Stimulated activated CD4-positive, alpha-beta T cell treated with anti-CD3 and anti-CD28 coated beads, Interleukin-15, amount 100 ng/mL, for 1 hour (primary cell): ENCODE measurements at places on chromosomes 3 and 15.

GRCh38 chr3:169165196-169166158 lies 498.0 kb downstream of the MECOM start:
- no peak for DNase-seq

DNA sequence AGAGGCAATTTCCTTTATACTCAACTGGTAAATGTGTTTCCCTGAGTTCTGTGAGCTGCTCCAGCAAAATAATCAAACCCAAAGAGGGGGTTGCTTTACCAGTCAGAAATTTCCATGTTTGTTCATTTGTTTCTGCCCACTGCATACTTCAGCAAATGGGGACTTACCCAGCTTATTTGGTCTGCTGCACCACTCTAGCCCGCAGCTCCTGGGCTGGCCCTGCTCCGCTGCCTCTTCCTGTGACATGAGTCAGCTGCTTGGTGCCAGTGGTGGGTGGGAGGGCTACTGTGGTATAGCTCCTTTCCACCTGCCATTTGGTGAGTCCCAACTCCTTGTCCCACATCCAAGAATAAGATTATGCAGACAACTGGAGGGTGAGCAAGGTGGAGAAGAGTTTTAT lies 644.2 kb downstream of the MCTP2 start:
- DNase-seq: no peak

DNA sequence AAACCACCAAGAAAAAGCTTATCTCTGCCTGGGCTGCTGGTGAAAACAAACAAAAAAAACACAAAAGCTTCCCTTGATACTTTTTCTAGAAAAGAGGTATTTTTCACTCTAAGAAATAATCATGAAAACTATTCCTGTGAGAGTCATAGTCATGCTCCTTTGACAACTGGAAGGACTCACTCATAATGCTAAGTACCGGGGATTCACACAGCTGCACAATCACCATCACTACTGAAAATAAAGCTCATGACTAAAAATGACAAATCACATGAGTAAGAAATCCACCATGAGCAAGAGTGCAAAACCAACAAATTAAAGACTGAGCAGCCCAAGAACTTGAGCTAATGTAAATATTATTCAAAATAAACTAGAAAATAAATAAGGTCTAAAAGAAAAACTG lies 10.6 kb upstream of the POU1F1 start:
- no peak for DNase-seq

- peak; percentile 25 for DNase-seq
These were observed at the start of gene PDE8A for GRCh38 chr15:84981711-84982300. TSS of gene PDE8A (plus strand) at chr15:84981856. CDS start at chr15:84982163, 307 bp downstream.

DNA sequence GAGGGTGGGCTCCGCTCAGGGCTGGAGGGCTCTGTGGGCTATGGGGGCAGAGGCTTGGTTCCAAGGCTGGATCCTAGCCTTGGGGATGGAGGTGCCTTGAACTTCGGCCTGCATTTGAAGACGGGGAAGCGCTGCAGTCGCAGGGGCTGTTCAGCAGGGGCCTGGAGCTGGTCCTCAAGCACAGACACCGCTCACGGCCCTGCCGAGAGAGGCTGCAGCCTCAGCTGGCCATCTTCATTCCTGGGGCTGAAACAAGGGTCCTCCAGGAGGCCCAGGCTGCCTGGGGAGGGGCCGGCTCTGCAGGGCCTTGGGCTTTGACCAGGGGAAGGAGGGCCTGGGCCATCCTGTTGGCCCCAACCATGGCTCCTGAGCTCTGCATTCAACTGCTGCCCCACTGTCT lies 25.6 kb upstream of the PLXND1 start:
- no peak for DNase-seq

DNA sequence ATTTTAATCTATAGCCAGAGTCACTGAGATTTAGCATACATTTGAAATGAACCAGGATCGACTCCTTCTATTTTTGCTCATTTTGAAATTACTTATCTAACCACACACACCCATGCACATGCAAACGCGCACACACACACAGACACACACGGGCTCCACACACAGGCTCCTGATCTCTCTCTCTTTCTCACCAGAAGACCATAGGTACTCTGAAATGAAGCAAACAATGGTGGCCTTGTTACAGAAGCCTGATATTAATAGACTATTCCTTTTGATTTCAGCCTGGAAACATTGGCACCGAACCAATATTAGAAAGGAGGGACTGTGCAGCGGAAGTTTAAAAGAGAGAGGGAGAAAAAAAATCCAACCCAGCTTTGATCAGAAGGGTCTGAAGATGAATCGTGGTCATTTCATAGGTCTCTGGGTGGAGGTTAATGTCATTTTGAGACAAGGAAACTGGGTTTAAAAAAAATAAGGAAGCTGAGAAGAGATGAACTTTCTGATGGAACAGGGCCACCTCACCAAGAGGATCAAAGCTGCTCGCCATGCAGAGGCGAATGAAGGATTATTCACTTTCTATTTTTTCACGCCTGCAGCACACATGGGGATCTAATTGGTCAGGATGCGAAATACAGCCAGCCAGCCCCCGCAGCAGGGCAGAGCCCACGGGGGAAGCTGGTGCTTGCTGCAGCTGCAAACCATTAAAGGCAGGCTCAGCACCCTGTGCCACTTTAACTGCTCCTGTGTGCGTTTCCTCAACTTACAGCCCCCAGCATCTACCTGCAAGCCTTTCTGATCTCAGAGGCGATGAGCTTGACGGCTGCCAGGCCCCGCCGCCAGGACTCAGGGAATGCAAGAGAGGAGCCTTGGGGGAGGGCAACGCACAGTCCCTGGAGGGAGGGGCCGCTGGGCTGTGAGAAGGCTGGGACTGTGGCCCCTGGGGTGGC lies 88.8 kb downstream of the HES1 start:
- DNase-seq: no peak

- no peak for DNase-seq
These were observed 898.8 kb downstream of the NTRK3 start for GRCh38 chr15:87357637-87358313.

- DNase-seq: no peak
These were observed 21.9 kb downstream of the OXNAD1 start for GRCh38 chr3:16286751-16287543.

DNA sequence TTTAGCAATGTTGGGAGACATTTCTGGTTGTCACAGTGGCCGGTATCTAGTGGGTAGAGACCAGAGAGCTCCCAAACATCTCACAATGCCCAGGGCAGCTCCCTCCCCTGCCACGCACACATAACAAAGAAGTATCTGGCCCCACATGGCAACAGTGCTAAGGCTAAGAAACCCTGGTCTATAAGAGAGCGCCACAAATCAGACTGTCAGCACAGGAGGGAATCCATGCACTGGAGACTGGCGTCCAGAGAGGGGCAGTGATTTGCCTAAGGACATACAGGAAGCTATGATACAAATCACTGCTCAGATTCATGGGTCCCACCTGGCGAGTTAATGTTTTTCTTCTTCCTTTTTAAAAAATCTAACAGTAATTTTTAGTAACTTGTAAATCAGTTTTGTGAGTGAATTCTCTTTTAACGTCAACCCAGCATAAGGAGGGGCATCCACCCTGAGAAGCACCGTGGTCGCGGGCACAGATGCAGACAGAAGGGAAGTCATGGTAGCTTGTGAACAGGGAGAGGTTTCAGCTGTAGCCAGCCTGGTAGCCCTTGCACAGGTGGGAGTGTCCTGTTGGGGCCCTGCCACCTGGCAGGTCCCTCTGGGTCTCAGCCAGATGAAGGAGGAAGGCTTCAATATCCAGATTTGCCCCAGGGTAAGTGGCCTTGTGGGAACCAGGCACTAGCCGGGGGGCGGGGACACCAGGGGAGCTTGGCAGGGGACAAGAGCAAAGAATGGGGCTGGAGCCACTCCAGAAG lies 8.7 kb downstream of the ISG20 start:
- DNase-seq: no peak

- DNase-seq: no peak
These were observed 40.9 kb downstream of the CHST2 start for GRCh38 chr3:143160437-143160836.

DNA sequence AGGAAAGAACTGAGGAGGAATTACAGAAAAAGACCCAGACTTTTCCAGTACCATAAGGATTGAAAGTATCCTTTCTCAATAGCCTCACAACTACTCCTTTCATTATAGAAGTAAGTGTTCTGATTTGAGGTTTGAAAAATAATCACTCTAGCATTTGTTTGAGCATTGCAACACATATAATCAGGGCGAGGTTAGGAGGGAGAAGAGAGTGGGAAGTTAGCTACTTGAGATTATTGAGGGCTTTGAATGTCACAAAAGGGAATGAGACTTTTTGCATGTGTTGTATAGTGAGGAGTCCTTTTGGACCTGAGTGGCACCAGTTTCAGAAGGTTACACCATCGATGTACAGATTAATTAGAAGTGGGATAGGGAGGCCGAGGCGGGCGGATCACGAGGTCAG lies 65.2 kb upstream of the TNIK start:
- no peak for DNase-seq

DNA sequence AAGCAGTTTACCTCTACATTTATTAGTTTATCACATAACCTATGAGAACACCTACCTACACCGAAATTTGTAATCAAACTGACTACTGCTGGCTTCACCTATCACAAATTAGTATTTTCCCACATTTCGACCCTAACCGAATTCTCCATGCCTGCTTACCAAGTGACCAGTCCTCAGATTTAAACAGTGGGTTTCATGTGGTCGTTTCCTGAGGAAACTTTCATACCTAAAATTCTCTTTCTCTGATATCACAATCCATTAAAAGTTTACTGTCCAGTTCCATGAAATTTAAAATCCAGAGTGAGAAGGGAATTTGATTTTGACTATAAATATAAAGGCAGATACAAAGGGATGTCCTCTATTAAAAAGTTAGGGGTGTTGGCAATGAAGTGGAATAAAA lies 1.9 kb downstream of the PLOD2 start:
- no peak for DNase-seq

GRCh38 chr15:65822316-65822715 lies 30.2 kb upstream of the DENND4A start:
- DNase-seq: no peak

DNA sequence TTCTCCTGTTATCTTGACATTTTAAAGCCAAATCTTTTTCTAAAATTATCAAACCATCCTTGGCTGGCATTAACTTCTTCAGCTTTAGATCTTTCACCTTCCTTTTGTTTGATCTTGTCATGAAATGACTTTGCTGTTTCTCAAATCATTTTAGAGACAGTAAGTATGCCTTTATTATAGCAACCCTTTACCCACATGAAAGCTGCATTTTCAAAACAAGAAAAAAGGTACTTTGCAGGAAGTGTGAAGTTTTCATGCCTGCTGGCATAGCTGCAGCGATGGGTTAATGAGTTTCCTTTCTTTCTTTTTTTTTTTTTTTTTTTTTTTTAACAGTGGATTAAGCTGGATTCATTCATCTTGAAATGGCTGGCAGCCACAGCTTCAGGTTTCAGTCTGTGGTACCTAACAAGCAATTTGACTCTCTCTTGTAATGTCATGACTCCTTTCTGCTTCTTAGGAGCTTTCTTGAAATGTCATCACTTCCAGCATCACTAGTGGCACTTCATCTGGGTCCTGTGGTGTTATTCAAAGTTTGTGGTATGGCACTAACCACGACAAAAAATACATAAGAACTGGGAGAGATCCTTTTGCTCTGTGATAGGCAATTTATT lies 18.8 kb downstream of the SLC25A26 start:
- DNase-seq: no peak

- DNase-seq: no peak
These were observed 29.2 kb upstream of the SFMBT1 start for GRCh38 chr3:53074761-53075742.

DNA sequence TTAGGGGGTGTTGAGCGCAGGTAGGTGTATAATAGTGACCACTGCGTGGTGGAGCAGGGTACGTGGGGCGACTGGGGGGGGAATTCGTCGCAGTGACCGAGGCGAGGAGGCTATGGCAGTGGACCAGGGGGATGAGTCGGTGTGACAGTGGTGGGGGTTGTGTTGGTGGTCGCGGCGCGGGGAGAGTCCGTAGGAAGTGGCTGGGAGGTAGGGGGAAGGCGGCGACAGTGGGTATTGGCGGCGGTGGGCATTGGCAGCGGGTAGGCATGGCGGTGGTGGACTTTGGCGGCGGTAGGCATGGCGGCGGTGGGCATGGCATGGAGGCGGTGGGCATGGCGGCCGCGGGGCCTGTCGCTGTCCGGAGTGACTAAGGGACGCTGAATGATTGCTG lies 739 bp downstream of the SNRPN start:
- DNase-seq: peak; percentile 2

DNA sequence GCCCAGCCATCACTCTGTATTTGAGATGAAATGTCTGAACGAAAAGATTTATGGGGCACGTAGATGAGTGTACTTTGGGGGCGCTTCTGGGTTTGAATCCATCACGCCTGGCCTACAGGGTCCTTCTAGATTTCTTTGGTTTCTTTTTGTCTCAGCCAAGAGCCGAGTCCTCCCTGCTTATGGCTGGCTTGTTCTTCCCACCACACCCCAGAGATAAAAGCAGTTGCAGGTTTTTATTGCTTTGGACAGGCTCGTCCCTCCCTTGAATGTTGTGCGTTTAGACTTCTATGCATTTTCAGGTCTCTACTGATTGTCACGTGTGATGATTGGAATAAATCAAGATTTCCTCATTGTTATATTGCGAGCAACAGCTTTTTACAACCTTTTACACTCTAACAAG lies 104.8 kb upstream of the CHRNA7 start:
- DNase-seq: no peak

- no peak for DNase-seq
These were observed 99.1 kb upstream of the SLC6A11 start for GRCh38 chr3:10716964-10717363.

- DNase-seq: no peak
These were observed 600 bp upstream of the CHRNA5 start for GRCh38 chr15:78564743-78565096.

GRCh38 chr3:65786890-65787289 lies 251.8 kb downstream of the MAGI1 start:
- no peak for DNase-seq

DNA sequence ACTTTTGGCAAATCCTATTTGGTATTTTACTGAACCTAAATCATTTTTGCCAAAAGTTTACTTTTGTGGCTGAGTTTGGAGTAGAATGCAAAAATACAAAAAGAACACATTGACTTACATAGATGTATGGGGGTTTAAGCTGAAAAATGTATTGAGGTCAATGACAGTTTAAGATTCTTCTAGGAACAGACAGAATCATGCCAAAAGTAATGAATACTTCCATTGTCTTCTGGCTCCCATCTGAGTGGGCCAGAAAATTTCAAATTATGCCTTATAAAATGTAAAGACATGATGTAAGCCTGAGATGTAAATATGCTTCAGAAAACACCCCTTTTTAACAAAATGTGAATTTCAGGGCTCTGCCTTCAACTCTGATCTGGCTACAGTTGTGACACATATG lies 375.1 kb upstream of the DPH6 start:
- DNase-seq: no peak
